Fibroblast of villous mesenchyme (primary cell): ENCODE measurements at places on chromosomes 11 and 22.

DNA sequence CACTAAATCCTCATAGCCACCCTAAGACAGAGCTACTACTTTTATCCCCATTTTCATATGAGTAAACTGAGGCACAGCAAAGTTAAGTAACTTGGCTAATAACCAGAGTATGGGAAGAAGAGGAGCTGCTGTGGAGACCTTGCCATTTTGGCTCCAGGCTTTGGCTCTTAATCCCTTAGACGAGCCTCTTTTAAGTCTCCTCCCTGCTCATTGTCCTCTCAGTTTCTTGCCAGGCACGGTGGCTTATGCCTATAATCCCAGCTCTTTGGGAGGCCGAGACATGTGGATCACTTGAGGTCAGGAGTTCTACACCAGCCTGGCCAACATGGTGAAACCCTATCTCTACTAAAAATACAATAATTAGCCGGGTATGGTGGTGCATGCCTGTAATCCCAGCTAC, 78.6 kb downstream of the PRR5L start:
- no peak for DNase-seq

GRCh38 chr11:62404435-62404834, 14.4 kb upstream of the SCGB1A1 start:
- no peak for DNase-seq

GRCh38 chr11:90250970-90251369, 28.1 kb upstream of the CHORDC1 start:
- DNase-seq = no peak

DNA sequence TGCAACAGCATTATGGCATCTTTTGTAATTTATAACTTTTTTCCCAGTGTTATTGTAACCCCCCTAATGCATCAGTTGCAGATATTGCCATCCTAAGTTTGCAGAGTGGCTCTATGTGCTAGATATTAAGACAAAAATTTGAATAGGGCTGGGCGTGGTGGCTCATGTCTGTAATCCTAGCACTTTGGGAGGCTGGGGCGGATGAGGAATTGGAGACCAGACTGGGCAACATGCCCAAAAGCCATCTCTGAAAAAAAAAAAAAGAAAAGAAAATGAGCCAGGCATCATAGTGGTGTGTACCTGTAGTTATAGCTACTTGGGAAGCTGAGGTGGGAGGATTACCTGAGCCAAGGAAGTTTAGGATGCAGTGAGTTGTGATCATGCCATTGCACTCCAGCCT, 50.1 kb upstream of the MUC15 start:
- no peak for DNase-seq
